ENCODE measurements at places on chromosomes 1 and 21.

DNA sequence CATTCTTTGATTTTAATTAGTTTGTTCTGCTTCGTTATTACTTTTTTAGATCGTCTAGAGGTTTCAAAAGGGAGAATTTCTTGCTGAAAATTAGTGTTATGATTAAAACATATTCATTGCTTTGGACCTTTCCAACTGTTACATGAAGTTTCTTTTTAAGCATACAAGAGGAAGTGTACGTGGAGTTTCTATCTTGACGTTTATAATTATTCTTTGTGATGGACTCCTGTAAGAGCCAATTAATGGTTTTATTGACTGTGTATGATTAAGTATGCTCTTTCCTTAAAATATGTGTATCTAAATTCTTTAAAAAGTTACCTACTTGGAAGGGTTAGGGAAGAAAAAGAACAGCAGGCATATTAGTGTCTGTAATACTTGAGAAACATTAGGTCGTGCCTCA lies 37.8 kb downstream of the SPEN start:
- no peak for DNase-seq

- DNase-seq: peak; percentile 71
Observed at GRCh38 chr1:113046569-113046968, 26.4 kb upstream of the LRIG2 start.

- no peak for DNase-seq
Observed at GRCh38 chr1:96962216-96962615, 240.6 kb downstream of the PTBP2 start.

GRCh38 chr1:112735752-112736151 lies 20.6 kb upstream of the PPM1J start:
- DNase-seq: no peak

GRCh38 chr1:70033266-70033873 lies 172.0 kb downstream of the LRRC40 start:
- DNase-seq: no peak

GRCh38 chr21:22575165-22575584 lies 1577.0 kb downstream of the NCAM2 start:
- peak; percentile 53 for DNase-seq

GRCh38 chr1:27447399-27447798 lies 42.6 kb downstream of the WASF2 start:
- DNase-seq: no peak

DNA sequence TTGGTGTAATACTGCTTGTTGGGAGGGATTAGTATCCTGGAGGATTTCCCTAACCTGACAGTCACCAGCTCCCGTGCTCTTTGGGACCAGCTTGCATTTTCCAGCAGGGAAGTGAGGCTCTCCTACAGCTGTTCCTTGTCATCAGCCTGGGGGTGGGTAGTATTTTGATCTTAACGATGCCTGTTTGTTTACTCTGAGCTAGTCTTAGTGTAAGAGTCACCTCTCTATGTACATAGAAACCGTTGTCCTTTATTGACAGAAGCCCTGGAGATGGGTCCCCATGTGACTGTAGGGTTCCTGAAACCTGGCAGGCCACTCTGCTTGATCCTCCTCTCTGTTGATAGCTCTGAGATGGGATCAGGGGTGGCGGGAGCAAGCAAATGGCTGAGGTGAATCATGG lies 58.0 kb downstream of the ACP6 start:
- DNase-seq: no peak

- peak; percentile 27 for DNase-seq
Observed at GRCh38 chr1:54310439-54311328, 95.5 kb downstream of the SSBP3 start.

DNA sequence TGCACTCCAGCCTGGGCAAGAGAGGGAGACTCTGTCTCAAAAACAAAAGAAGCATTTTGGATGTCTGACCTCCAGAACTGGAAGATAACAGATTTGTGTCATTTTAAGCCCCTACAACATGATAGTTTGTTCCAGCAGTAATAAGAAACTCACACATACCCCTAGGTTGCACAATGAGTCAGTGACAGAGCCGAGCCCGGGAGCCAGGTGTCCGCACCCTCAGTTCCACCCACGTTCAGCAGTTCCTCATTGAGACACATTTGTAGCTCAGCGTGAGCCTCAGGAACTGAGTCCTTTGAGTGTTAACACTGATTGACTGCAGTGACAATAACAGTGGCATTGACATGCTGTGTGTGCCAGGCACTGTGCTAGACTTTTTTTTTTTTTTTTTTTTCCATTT lies 19.8 kb downstream of the LRRC38 start:
- no peak for DNase-seq

GRCh38 chr1:43536196-43536863 lies 5.6 kb downstream of the PTPRF start:
- DNase-seq: no peak

- no peak for DNase-seq
Observed at GRCh38 chr1:219350172-219350931, 176.7 kb downstream of the LYPLAL1 start.

GRCh38 chr1:43982808-43983207 lies 3.8 kb downstream of the B4GALT2 start:
- DNase-seq: no peak

DNA sequence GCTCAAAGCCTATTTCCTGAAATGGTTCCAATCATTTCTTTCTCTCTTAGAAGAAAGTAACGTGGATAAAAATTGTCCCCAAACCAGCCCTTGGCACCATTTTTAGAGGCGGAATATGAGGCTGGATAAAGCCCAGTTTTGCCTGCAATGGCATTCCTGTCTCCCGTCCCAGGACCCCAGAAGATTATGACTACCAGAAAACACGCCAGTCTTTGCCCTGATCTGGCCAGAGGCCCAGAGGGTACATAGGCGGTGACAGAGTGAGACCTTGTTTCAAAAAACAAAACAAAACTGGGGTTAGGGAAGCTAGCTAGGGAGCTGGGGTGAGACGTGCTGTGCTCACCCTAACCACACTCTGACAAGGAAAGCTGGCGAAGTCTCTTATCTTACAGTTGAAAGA lies at the start of gene AADACL4:
Gene AADACL4 (plus strand): TSS at position 301 of the 400 bp plus-strand sequence. CDS start 462 bp downstream, outside the sequence.
- no peak for DNase-seq

GRCh38 chr1:22141554-22142314 lies 1.2 kb downstream of the WNT4 start:
- no peak for DNase-seq

- DNase-seq: no peak
Observed at GRCh38 chr1:219120624-219121544, 52.8 kb upstream of the LYPLAL1 start.

DNA sequence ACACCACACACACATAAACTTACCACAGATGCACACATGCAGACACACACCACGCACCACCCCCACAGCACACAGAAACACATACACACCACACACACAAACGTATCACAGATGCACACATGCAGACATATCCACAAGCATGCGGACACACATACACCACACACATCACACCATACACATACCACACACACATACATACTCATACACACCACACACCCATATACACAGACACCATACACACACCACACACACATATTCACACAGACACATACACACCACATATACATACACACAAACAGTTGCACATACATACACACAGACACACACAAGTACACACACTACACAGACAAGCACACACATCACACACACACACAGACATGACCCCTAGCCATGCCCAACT lies 37.5 kb upstream of the PDE9A start:
- DNase-seq: no peak

- no peak for DNase-seq
Observed at GRCh38 chr1:29193879-29194455, 12.3 kb upstream of the SRSF4 start.

DNA sequence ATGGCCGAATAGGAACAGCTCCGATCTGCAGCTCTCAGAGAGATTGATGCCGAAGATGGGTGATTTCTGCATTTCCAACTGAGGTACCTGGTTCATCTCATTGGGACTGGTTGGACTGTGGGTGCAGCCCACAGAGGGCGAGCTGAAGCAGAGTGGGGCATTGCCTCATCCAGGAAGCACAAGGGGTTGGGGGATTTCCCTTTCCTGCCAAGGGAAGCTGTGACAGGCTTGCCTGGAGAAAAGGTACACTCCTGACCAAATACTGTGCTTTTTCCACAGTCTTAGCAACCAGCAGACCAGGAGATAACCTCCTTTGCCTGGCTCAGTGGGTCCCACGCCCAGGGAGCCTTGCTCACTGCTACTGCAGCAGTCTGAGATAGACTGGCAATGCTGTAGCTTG lies 66.9 kb downstream of the HSD3B1 start:
- DNase-seq: no peak

GRCh38 chr1:156959414-156959813 lies 39.0 kb downstream of the LRRC71 start:
- DNase-seq: no peak

DNA sequence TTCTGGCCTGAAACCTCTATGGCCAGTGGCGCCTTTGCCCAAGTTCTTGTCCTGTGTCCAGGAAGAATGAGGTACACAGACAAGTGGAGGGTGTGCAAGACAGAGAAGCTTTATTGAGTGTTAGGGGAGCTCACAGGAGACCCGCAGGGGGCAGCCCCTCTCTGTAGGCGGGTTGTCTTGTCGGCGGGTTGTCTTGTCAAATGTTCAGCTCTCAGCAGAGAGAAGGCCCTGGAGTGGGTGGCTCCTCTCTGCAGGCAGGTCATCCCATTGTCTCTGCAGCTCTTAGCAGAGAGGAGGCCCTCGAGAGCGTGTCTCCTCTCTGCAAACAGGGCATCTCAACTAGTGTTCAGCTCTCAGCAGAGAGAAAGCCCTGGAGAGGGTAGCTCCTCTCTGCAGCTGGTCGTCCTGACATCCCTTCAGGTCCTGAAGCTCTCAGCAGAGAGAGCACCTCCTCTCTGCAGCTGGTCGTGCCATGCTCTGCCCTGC lies 11.0 kb downstream of the COL6A2 start:
- DNase-seq: peak; percentile 1

DNA sequence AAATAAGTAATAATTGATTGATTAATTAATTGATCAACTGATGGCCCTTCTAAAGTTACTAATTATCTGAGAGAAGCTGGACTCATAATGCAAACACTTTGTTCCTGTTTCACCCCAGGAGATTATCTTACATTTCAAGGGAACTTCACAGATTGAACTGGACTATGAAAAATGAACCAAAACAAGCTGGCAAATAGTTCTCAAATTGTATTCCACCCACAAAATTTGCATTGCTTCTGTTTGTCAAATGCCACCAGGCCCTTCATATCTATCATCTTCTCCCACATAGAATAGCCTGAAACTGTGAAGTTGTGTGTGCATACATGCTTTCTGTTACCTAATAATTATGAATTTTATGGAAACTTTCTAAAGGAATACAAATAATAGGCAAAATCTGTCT lies 104.0 kb downstream of the ZNF281 start:
- DNase-seq: no peak

DNA sequence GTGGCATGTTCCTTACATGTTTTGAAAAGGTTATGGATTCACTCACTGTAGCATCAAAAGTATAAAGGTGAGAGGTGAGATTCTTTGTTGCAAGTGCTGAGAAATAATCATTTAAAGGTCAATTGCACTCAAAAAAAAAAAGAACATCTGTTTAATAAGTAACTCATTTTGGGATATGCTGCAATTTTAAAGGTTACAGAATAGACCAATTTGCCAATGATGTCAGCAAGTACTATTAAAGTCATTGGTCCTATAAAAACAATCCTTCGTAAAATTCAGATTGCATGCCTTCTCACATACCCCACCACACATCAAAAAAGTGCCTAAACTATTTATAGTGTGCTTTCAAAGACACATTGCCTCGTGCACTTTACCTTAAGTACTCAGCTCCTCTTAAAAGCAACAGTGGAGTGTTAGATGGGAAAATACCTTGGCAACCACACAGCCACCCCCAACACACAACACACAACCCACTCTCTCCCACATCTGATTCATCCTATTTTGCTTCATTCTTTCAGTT lies 218.2 kb upstream of the ADGRL2 start:
- DNase-seq: no peak

- no peak for DNase-seq
Observed at GRCh38 chr1:17233675-17234320, 15.1 kb upstream of the PADI3 start.

DNA sequence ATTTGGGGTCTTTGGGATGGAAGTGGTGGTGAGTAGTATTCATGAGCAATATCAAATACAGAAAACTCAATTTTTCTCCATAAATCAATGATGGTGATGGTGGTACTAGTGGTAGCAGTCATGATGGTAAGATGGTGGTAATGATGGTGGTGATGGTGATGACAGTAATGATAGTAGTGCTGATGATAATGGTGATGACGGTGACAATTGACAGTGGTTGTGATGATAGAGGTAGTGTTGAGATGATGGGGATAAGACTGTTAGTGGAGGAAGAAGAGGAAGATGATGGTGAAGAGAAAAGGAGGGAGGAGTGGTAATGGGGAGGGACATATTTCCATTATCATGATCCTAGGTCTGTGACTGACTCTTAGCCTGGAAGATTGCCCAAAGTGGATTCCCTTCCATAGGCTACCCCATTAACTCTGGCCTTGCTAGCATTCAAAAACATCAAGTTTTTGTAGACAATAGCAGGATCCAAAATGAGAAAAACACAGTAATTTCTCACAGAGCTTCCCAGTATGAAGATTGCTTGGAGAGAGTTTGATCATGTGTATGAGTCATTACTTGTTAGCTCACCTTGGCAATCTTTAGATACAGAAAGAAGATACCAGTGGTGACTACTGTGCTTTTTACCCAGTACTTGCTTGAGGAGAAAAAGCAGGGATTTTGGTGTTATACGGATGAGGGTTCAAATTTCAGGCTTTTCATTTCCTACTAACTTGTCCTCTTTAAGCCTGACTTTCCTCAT lies 93.9 kb downstream of the ATP1A1 start:
- no peak for DNase-seq

- DNase-seq: no peak
Observed at GRCh38 chr21:41520560-41521442, 12.8 kb upstream of the TMPRSS2 start.

GRCh38 chr1:101301446-101302057 lies 64.7 kb downstream of the S1PR1 start:
- DNase-seq: no peak

- DNase-seq: peak; percentile 31
Observed at GRCh38 chr1:22296701-22297591, 154.0 kb upstream of the WNT4 start.

- DNase-seq: no peak
Observed at GRCh38 chr1:219266524-219266923, 92.8 kb downstream of the LYPLAL1 start.

DNA sequence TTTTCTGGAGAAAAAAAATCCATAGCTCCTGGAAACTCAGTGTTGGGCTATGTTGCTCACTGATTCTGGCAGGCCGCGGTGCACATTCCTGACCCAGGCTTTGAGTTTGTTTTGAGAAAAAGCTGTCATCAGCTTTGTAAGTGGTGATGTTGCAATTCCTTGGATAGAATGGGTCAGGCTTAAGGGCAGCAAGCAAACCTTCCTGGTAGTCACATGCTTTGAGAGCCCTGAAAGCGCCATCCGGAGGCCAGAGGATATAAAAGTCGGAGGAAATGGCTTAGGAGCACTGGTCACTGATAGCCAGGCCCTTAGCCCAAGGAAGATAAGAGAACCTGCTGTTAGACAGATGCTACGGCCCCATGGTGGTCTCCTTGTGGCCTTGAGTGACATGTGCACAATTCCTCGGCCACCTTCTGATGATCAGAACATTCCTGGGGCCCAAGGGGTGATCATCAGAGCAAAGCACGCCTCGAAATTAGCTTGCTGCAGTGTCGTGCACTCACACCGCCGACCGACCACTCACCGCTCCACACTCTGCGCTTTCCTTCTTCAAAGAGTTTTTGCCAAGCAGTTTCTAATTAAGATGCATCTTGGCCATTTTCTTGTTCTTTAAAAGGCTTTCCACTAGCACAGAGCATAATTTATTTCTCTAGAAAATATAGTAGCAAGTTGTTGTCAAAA lies 78.6 kb downstream of the MAN1C1 start:
- no peak for DNase-seq

All from DND-41 (cell line).